NCI-H1105 treated with DMSO at 0.1 percent for 48 hours (cell line): ENCODE measurements at places on chromosomes 16 and 17.

GRCh38 chr17:21524211-21524591 is 148.0 kb downstream of the KCNJ12 start:
- DNase-seq, result no peak

DNA sequence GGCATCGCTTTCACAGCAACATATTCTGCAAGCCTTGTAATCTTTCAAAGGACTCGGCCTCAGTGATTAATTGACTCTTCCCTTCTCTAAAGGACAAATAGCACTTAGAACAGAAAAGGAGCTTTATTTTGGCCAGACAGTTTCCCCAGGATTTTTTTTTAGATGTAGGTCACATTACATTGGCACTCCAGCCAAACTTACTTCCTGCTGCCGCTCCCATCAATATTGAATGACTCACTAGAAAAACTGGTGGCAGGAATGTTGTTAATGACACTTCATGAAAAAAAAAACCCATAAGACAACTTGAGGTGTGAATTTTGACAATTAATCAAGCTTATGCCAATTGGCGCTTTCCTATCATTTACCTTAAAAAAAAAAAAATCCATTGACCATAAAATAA is 432.6 kb downstream of the TOX3 start:
- DNase-seq, result no peak

GRCh38 chr17:8831234-8831849 is 32.2 kb upstream of the MFSD6L start:
- DNase-seq, result no peak

DNA sequence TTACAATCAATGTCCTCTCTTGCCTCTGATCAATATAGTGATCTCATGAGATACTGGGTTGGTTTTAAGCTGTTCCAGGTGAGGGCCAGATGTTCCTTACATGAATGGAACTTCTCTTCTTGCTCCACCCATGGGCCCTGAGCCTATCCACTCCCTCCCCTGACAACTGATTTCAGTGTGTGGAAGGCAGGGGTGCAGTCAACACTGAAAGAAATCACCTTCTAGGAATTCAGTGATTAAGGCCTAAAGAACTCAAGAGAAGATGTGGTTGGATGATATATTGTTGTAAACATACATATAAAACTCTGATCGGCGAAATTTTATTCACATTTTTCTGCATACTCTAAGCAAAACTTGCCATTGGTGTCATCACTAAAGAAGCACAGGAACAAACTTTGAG is 6.7 kb upstream of the GOSR2 start:
- no peak for DNase-seq

GRCh38 chr17:11242411-11242810 is 1.4 kb downstream of the SHISA6 start:
- no peak for DNase-seq

GRCh38 chr16:24635900-24636610 is 93.4 kb upstream of the TNRC6A start:
- peak; percentile 58 for DNase-seq

- peak; percentile 68 for DNase-seq
These were observed 119.2 kb downstream of the SKAP1 start for GRCh38 chr17:48310748-48311213.

DNA sequence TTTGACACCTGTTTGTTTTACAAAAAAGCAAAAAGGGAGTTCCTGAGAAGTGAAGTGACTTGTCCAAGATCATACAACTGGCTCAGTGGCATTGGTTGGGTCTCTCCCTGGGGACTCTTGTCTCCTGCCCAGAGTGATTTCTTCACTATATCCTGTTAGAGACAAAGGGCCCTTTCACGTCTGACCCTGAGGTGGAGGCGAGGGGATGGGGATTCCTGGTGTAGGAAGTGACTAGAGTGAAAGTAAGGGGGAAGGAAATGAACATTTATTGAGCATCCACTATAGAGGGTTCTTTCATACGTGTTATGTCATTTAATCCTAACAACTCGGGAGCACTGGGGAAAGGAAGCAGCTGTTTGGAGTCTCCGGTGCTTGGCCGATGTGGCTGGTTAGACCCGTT is 9.0 kb downstream of the ITGB3 start:
- no peak for DNase-seq

DNA sequence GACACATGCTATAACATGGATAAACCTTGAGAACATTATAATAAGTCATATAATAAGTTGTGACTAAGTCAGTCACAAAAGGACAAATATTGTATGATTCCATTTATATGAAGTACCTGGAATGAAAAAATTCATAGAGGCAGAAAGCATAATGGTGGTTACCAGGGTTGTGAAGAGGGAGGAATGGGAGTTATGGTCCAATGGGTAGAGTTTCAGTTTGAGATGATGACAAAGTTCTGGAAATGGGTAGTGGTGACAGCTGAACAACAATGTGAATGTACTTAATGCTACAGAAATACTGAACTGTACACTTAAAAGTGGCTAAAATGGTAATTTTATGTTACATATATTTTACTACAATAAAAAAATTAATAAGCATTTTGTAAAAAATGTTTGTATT is 49.7 kb downstream of the MYO1D start:
- DNase-seq, result no peak

- no peak for DNase-seq
These were observed 196.6 kb downstream of the SNX29 start for GRCh38 chr16:12173121-12173520.

DNA sequence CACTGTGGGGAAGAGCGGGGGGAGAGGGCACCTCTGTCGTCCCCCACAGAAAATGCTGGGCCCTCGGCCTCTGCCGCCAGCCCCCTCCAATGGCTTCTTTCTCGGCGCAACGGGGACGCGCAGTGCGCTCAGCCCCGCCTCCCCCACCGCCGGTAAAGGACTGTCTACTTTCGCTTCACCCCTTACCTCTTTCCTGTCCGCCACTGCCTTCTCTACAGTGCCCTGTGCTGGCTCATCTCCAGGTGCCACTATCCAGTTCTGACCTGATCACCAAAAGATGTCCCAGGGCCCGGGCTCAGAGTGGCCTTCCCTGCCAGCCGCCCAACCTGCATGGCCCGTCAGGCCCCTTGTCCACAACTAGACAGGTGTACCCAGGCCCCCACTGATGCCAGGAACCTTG is 7.3 kb downstream of the ENDOV start:
- DNase-seq, result no peak

- no peak for DNase-seq
These were observed 53.2 kb downstream of the PPM1E start for GRCh38 chr17:58808609-58809563.

DNA sequence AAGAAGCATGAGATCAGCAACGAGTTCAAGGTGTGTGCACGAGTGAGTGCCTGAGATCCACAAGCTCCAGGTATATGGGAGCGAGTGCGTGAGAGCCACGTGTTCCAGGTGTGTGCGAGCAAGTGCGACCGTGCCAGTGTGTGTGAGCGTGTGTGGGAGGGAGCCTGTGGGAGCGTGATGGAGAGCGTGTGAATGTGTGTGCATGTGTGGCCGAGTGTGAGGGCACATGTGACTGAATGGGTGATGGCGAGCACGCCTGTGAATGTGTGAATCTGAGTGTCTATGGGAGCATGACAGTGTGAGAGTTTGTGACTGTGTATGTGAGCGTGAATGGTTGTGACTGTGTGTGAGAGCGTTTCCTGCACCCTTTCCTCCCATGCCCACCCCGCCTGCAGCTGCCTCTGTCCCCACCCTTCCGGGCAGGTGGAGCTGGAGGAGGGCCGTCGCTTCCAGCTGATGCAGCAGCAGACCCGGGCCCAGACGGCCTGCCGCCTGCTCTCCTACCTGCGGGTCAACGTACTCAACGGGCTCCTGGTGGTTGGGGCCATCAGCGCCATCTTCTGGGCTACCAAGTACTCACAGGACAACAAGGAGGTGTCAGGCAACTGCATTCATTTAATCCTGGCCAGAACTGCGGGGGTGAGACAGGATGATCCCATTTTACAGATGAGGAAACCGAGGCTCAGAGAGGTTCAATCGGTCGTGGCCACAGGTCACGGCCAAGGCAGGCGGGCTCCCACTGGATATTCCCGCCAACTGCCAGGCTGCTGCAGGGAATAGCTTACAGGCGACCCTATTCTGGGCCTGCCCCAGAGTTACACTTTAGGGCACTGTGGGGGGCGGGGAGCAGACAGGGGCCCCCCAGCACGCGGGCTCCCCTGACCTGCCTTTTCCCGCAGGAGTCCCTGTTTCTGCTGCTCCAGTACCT is 3.7 kb downstream of the TMC8 start:
- DNase-seq, result peak; percentile 1

DNA sequence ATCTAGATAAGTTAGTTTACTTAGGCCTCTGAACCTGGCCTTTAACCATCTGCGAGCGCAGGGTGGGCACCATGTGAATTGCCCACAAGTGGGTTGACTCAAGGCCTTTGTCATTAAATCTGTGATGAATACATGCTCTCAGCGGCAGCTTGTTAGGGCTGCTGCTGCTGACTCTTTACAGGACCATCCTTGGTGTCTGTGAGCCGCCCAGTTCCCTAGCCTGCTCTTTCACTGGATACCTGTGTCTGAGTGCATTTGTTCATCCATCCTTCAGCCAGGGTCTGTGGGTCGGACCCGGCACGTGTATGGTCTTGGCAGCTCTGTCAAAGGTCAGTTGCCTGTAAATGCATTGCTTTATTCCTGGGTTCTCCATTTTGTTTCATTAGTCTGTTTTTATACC is 321.3 kb downstream of the CNTNAP4 start:
- no peak for DNase-seq

- DNase-seq, result peak; percentile 11
These were observed 8.1 kb upstream of the ABCA5 start for GRCh38 chr17:69335058-69335457.

DNA sequence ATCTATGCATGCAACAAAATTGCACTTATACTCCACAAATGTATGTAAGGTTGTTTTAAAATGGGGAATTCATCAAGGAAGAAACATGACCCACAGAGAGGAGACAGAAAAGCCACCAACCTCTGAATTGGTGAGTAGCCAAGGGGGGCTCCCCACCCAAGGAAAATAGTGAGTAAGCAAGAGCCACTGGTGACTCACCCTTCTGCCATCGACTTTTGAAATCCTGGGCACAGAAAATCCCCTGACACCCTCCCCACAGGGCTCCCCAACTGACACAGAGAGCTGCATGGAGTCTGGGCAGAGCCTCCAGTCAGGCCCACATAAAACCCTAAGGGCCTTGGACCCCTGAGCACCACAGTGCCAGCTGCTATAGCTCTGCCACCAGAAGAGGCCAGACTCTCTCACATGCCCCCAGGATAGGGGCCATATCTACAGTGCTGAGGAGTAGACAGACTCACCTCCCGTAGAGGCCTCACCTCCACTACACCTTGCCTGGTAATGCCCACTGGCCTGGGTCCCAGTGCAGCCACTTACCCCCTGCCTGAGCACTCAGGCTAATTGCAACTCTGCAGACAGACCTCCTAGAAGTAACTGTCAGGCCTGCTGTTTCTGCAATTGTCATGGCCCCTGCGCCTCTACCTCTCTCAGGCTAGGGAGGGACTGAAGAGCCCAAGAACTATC is 244.7 kb upstream of the WSB1 start:
- DNase-seq, result no peak

DNA sequence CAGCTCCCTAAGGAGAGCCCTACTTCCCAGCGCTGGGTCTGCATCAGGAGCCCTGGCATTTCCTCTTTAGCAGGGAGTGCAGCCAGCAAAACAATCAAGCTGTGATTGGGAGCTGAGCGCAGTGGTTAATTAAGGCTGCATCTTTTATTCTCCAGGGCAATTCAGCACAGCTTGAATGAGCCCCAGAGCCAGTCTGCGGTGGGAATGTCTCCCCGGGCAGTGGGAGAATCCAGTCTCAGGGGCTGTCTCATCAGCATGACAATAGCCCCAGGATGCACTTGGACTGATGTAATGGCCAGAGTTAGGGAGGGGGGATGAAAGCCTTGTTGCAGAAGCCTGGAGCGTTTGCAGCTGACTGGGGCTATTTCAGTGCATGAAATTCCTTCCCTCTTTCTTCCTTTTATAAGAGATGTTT is 292.6 kb upstream of the SOX9 start:
- DNase-seq, result peak; percentile 91

GRCh38 chr17:41467561-41467960 is 375 bp upstream of the KRT32 start:
- no peak for DNase-seq

GRCh38 chr17:18261146-18261515 is 669 bp downstream of the MIEF2 start:
- DNase-seq, result no peak

- no peak for DNase-seq
These were observed 140.2 kb upstream of the NOL11 start for GRCh38 chr17:67577429-67578141.

GRCh38 chr16:27258241-27258734 is 10.3 kb downstream of the NSMCE1 start:
- DNase-seq, result no peak

- no peak for DNase-seq
These were observed 8.4 kb downstream of the RARA start for GRCh38 chr17:40317345-40317873.

DNA sequence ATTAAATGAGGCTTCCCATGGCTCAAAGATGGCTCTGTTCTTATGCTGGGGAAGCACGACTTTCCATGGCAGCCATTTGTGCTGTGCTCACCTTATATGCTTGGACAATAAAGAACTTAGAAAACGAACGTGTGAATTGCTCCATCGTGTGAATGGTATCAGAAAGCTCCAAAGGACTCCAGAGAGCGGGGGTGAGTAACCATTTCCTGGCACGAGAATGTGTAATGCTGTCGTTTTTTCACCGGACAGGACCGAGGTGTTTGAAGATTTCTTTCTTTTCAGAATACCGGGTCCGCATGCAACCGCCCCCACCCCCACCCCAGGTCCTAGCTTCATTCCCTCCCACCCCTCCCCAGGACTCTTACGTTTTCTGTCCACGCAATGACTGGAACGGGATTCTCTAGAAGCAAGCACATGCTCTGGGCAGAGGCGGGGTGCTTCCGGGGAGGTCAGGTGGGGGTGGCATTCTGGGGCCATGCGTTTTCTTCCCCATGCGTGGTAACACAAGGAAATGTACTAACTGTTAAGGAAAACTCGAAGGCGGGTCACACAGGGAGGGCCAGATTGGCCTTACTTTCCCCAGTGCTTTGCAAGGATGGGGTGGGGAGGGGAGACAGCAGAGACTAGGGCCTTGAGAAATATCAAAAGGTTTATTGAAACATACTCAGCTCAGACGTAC is 26.2 kb downstream of the GPRC5B start:
- DNase-seq, result no peak

DNA sequence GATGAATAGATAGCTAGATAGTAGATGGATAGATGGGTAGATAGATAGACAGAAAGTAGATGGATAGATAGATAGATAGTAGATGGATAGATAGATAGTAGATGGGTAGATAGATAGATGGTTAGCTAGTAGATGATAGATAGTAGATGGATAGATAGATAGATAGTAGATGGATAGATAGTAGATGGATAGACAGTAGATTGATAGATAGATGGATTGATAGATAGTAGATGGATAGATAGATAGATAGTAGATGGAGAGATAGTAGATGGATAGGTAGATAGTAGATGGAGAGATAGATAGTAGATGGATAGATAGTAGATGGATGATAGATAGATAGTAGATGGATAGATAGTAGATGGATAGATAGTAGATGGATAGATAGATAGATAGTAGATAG is 40.4 kb downstream of the PIK3R5 start:
- no peak for DNase-seq

- no peak for DNase-seq
These were observed 69.2 kb upstream of the ALOX12 start for GRCh38 chr17:6926667-6927066.

- DNase-seq, result no peak
These were observed 120.9 kb upstream of the SMURF2 start for GRCh38 chr17:64783031-64783461.
